CD8-positive, alpha-beta memory T cell (primary cell): ENCODE measurements at places on chromosomes 1 and 21. TPM values are rescaled to one million over a fixed set of nuclear protein-coding genes. Genes with fewer than 3 reads are reported as not detected.

The VASH2 gene
- polyA plus RNA-seq: not detected

The FMO5 gene
- polyA plus RNA-seq: 1.2 TPM

The LIPI gene
- not detected for polyA plus RNA-seq

The LMX1A gene
- polyA plus RNA-seq: not detected

The TDRD5 gene
- not detected for polyA plus RNA-seq

The KIF2C gene
- 0.61 TPM for polyA plus RNA-seq

The IGSF3 gene
- not detected for polyA plus RNA-seq
